ENCODE measurements at places on chromosomes 2 and 18.

- peaks cover 3% of the 10 kb centered on the region for H3K36me3 ChIP-seq
- H3K27me3 ChIP-seq: no peaks in the 10 kb centered on the region
- H3K4me1 ChIP-seq: no peaks in the 10 kb centered on the region
- H3K27ac ChIP-seq: no peak overlapping the region
- H3K4me3 ChIP-seq: no peak overlapping the region
- DNase-seq: no peak
Measured at GRCh38 chr2:199895406-199895805, 15.7 kb upstream of the C2orf69 start.

DNA sequence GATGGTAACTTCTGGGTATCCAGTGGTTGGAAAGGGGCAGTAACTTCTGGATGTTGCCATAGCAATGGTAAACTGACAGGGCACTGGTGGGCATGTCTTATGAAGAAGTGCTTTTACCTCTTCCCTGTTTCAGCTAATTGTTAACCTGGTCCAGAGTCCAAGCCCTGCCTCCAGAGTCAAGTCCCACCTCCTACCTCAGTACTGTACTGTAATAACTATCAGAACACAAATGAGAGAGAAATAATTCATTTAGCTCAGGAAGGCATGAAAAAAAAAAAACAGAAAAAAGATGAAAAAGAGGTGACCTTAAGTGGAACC is 237.0 kb downstream of the ZNF804A start:
- no peak overlapping the region for H3K27ac ChIP-seq
- H3K4me1 ChIP-seq: no peaks in the 10 kb centered on the region
- no peak overlapping the region for H3K4me3 ChIP-seq
- H3K36me3 ChIP-seq: no peaks in the 10 kb centered on the region
- no peaks in the 10 kb centered on the region for H3K27me3 ChIP-seq
- DNase-seq: no peak

- H3K27me3 ChIP-seq: peaks cover 7% of the 10 kb centered on the region
- no peak overlapping the region for H3K4me3 ChIP-seq
- no peaks in the 10 kb centered on the region for H3K36me3 ChIP-seq
- peaks cover 2% of the 10 kb centered on the region for H3K4me1 ChIP-seq
- DNase-seq: no peak
Measured at GRCh38 chr2:1521878-1522830, 108.9 kb downstream of the TPO start.

- DNase-seq: no peak
- H3K27ac ChIP-seq: no peak overlapping the region
- no peaks in the 10 kb centered on the region for H3K36me3 ChIP-seq
- H3K4me1 ChIP-seq: peaks cover 8% of the 10 kb centered on the region
- H3K27me3 ChIP-seq: no peaks in the 10 kb centered on the region
Measured at GRCh38 chr2:194062401-194062800, 1594.6 kb upstream of the SLC39A10 start.

- no peaks in the 10 kb centered on the region for H3K27me3 ChIP-seq
- H3K4me3 ChIP-seq: no peak overlapping the region
- no peak overlapping the region for H3K27ac ChIP-seq
- H3K4me1 ChIP-seq: no peaks in the 10 kb centered on the region
- DNase-seq: no peak
Measured at GRCh38 chr2:115942800-115943199, 1500.4 kb downstream of the DPP10 start.

GRCh38 chr2:4791488-4791887 is 900.7 kb upstream of the SOX11 start:
- no peak for DNase-seq
- H3K4me3 ChIP-seq: no peak overlapping the region
- H3K36me3 ChIP-seq: no peaks in the 10 kb centered on the region
- H3K4me1 ChIP-seq: no peaks in the 10 kb centered on the region
- no peaks in the 10 kb centered on the region for H3K27me3 ChIP-seq

GRCh38 chr2:23618265-23618664 is 233.3 kb downstream of the KLHL29 start:
- peaks cover 4% of the 10 kb centered on the region for H3K36me3 ChIP-seq
- no peak for DNase-seq
- H3K27me3 ChIP-seq: no peaks in the 10 kb centered on the region

DNA sequence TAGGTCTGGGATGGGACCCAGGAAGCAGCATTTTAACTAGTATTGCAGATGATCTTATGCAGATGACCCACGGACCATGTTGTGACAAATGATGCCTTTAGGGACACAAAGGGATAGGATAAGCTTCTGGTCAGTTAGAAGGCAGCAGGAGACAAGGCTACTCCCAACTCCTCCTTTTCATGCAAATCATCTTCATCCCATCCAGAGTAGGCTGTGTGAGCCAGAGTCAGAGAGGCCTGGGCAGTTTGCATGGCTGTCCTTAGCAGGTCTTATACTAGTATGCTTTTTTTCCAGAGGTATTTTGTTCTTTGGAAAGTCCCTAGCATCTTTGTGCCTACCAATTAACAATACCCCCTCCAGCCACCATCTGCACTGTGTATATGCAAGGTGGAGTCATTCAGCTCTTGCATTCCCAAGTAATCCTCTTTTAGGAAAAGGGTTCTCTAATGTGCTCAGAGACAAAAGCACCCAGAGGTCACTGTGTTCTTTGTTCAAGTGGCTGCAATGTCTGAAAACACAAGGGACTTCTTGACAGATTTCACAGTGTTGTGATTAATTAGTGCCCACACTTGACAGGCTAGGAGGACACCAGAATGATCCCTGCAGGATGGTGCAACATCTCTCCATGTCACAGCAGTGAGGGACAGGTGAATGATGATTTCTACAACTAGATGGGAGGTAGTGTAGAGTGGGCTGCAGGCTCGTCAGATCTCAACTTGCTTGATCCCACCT is 225.8 kb downstream of the NCKAP5 start:
- no peaks in the 10 kb centered on the region for H3K36me3 ChIP-seq
- peaks cover 7% of the 10 kb centered on the region for H3K27me3 ChIP-seq

- no peak overlapping the region for H3K27ac ChIP-seq
- H3K4me3 ChIP-seq: no peak overlapping the region
- H3K36me3 ChIP-seq: peaks cover 3% of the 10 kb centered on the region
- no peaks in the 10 kb centered on the region for H3K27me3 ChIP-seq
Measured at GRCh38 chr2:210480079-210480478, 3.5 kb upstream of the LANCL1 start.

GRCh38 chr2:8857709-8858108 is 20.3 kb upstream of the KIDINS220 start:
- no peak overlapping the region for H3K27ac ChIP-seq
- DNase-seq: no peak
- H3K4me1 ChIP-seq: no peaks in the 10 kb centered on the region
- no peak overlapping the region for H3K4me3 ChIP-seq
- H3K27me3 ChIP-seq: peaks cover 1% of the 10 kb centered on the region

All from memory B cell (primary cell).